ENCODE measurements at places on chromosomes 16 and 17.
A peak's percentile ranks its signal among the peaks of the same experiment; 100 is the strongest.

DNA sequence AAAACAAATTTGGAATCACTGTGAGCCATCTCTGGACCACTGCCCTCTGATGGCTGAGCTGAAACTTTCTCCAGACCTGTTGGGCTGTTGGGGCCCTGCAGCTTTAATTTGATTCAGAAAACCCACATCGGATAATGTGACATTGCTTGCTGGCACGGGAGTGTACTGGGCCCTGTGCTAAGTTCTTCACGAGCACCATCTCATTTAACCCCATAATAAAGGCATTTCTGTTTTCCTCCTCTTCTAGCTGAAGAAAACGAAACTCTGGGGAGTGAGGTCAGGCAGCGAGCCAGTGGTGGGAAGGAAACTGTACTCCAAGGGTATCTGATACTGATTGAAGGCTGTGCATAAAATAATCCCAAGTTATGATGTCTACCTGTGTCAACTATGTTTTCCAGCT, 34.5 kb upstream of the TNRC6A start:
- DNase-seq, result no peak

- no peak for DNase-seq
Observed at GRCh38 chr16:47667956-47668355, 206.8 kb downstream of the PHKB start.

- DNase-seq, result no peak
Observed at GRCh38 chr16:80683646-80684045, 120.8 kb downstream of the CDYL2 start.

- no peak for DNase-seq
Observed at GRCh38 chr17:15882777-15883176, 62.2 kb upstream of the ADORA2B start.

GRCh38 chr17:53635444-53635843, 187.3 kb upstream of the KIF2B start:
- DNase-seq, result no peak

- DNase-seq, result no peak
Observed at GRCh38 chr16:48609652-48610029, 339 bp downstream of the N4BP1 start.

DNA sequence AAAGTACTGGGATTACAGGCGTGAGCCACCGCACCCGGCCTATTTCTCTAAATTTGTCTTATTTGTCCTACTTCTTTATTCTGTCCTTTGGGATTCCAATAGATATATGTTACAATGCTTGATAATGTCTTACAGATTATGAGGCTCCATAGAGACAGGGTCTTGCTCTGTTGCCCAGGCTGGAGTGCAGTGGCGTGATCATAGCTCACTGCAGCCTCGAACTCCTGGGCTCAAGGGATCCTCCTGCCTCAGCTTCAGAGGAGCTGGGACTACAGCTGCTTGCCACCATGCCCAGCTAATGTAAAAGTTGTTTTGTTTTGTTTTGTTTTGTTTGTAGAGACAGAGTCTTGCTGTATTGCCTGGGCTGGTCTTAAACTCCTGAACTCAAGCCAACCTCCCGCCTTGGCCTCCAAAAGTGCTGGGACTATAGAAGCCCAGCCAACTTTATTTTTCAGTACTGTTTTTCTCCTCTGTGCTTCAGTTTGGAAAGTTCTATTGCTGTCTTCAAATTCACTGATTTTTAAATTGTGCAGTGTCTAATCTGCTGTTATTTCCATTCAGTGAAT, 10.3 kb downstream of the ANKRD13B start:
- DNase-seq, result no peak

- peak; percentile 59 for DNase-seq
Observed at GRCh38 chr16:5615868-5616642, 518.5 kb upstream of the EEF2KMT start.

GRCh38 chr16:52529226-52529625, 17.7 kb downstream of the TOX3 start:
- DNase-seq, result no peak

GRCh38 chr16:83895942-83896341, 3.0 kb upstream of the MLYCD start:
- no peak for DNase-seq

- DNase-seq, result no peak
Observed at GRCh38 chr17:42797067-42798007, 1.2 kb downstream of the COA3 start.

- peak; percentile 52 for DNase-seq
Observed at GRCh38 chr16:85878407-85878806, 20.6 kb upstream of the IRF8 start.

DNA sequence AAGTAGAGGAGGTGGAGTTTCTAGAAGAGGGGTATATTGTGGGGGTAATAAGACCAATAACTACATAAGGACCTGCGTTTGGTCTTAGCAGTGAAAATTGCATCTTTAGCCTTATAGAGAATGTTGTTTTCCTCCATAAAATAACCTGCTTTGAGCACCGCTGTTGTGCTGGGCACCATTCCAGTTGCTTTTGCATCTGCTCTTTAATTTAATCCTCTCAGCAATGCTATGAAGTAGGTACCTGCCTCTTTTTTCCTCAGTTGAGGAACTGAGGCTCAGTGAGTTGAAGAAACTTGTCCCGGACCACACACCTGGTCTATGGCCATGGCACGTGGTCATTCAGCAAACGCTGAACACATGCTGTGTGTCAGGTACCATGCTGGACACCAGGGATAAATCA, 238.1 kb downstream of the MSI2 start:
- DNase-seq, result no peak

- no peak for DNase-seq
Observed at GRCh38 chr16:89344846-89345611, 127.5 kb downstream of the ZNF778 start.

DNA sequence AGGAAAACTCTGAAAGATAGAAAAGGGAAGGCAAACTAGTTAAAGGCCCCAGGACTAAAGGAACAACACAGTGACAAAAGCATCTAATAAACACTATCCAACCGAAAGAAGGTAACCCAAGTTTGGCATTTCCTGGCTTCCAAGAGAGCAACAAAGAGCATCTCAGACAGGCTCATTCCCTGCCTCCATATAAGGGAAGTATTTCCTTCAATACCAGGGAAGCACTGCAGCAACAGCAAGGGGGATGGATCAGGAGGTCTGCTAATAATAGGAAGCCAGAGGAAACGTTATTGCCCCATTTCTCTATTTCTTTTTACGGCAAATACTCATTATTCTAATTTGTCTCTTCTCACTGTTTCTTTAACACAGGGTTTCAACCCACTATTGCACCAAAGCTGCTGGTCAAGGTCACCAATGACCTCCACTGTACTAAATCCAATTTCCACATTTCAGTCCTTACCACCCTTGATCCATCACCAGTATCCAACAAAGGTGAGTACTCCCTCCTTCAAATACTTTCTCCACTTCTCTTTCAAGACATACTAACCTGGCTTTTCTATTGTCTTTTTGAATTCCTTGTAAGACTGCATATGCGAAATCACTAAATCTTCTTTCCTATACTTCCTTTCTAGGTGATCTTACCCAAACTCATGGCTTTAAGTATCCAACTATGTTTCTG, 86.1 kb downstream of the KANSL1 start:
- no peak for DNase-seq

- DNase-seq, result peak; percentile 1
Observed at GRCh38 chr16:49346459-49346858, 27.1 kb upstream of the C16orf78 start.

DNA sequence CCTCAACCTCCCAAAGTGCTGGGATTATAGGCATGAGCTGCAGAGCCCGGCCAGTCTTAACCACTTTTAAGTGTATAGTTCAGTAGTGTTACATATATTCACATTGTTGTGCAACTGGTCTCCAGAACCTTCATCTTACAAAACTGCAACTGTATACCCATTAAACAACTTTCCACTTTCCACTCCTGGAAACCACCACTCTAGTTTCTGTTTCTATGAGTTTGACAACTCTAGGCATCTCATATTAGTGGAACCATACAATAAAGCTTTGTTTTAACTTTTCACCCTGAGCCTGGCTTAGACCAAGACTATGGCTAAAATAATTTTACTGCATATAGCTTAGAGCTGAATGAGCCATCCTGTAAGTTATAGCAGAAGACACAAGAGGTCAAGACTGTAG, 108.0 kb upstream of the GOT2 start:
- no peak for DNase-seq

GRCh38 chr16:72426386-72426785, 254.4 kb upstream of the PMFBP1 start:
- no peak for DNase-seq

GRCh38 chr17:43316522-43317142, 82.2 kb upstream of the ARL4D start:
- peak; percentile 63 for DNase-seq

Measured in activated CD8-positive, alpha-beta memory T cell treated with anti-CD3 and anti-CD28 coated beads for 24 hours (primary cell).